ENCODE measurements at places on chromosomes 4 and X. TPM values are rescaled to one million over a fixed set of nuclear protein-coding genes. Genes with fewer than 3 reads are reported as not detected.

- no peaks in the 10 kb centered on the region for H3K36me3 ChIP-seq
- no peaks in the 10 kb centered on the region for H3K4me1 ChIP-seq
- H3K27me3 ChIP-seq: no peaks in the 10 kb centered on the region
Measured at GRCh38 chr4:39574946-39575345, 47.7 kb upstream of the UGDH start.

- no peak for DNase-seq
- no peaks in the 10 kb centered on the region for H3K36me3 ChIP-seq
- no peak overlapping the region for H3K27ac ChIP-seq
- H3K4me1 ChIP-seq: no peaks in the 10 kb centered on the region
Measured at GRCh38 chrX:29530501-29530900, 684.9 kb upstream of the MAGEB2 start.

- peak overlapping the region; percentile 95 for H3K27ac ChIP-seq
- H3K4me1 ChIP-seq: peaks cover 25% of the 10 kb centered on the region
- H3K36me3 ChIP-seq: 0 out of 2 replicates have a peak, but pooled peaks cover 3% of the 10 kb centered on the region
- H3K27me3 ChIP-seq: no peaks in the 10 kb centered on the region
- no peak overlapping the region for H3K4me3 ChIP-seq
Measured at GRCh38 chr4:7803992-7804755, 135.5 kb downstream of the AFAP1 start.

DNA sequence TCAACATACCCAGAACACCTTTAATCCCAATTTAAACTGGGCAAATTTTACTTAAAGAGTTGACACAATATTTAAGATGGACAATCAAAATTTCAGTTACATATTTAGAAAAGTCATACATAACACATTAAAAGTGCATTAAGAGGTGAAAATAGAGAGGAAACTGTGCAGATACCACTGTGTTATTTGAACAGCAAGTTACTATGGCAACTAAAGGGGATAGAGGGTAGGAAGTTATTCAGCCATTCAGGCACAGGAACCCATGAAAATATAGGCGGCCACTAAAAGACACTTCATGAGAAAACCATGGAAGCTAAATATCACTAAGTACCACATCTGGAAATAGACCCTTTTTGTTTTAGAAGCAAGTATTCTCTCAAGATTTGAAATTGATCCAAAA is 75.1 kb downstream of the PDGFC start:
- H3K27ac ChIP-seq: no peak overlapping the region
- no peaks in the 10 kb centered on the region for H3K27me3 ChIP-seq
- H3K36me3 ChIP-seq: no peaks in the 10 kb centered on the region
- no peaks in the 10 kb centered on the region for H3K4me1 ChIP-seq

DNA sequence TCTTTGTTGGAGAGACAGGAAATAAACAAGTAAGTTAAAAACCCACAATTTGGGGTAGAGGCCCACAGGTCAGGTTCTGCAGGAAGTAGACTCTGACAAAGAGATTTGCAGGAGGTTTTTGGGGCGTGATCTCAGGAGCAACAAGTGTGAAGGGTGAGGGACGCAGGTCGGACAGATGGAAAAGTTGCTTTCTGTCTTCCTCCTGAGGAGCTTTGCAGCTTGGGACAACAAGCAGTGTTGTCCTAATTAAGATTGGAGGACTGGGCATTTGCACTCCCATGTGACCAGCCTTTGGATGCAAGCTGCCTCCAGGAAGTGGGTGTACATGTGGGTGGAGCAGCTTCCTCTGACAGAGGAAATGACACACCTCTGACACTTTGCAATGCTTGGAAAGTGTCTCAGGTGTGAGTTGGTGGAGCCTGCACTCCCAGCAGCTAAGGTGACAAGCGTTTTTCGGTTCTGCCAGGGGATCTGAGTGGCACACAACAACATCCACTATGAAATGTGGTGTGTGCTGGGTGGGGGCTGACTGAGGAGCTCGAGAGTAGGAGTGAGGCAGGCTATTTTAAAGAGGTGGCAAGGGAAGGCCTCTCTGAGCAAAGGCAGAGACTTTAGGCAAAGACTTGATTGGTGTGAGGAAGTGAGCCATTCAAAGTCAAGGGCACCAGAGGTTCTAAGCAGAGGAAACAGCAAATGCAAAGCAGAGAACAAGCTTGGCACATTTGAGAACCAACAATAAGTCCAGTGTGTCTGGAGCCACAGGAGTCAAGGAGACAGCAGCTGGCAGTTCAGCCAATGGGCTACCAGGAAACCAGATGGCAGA is 339.8 kb upstream of the GATB start:
- no peak overlapping the region for H3K27ac ChIP-seq
- no peaks in the 10 kb centered on the region for H3K27me3 ChIP-seq
- no peak for DNase-seq
- no peaks in the 10 kb centered on the region for H3K36me3 ChIP-seq
- no peak overlapping the region for H3K4me3 ChIP-seq

DNA sequence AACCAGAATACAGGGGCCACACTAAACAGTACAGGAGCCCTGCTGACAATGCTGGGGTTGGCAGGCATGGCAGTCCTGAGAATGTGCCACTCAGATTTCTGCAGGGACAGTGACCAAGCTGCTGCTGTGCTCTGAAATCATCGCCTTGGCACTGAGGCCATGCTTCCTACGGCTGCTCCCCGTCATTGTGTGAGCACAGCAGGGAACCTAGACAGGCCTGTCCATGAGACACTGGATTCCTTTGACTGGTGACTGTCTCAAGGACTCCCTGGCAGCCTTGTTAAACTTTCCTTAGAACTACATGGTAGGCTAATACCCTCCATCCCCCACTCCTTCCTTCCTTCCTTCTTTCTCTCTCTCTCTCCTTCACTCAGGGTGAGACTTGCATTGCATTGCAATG is 111.4 kb downstream of the LUZP4 start:
- no peaks in the 10 kb centered on the region for H3K36me3 ChIP-seq
- H3K4me3 ChIP-seq: no peak overlapping the region
- peak; percentile 4 for DNase-seq
- H3K27ac ChIP-seq: no peak overlapping the region

DNA sequence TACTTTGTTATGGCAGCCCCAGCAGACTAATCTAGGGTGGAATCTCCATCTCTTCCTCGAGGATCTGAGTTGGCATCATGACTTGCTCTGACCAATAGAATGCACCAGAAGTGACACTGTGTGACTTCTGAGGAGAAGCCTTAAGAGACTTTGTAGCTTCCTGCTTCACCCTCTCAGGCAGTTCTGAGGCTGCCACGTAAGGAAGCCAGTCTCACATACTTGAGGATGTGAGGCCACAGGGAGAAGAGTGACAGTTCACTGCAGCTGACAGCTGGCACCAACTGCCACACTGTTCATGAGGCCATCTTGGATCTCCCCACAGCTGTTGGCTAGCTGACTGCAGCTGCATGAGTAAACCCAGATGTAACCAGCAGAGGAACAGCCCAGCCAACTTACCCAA is 29.3 kb upstream of the BCOR start:
- H3K4me3 ChIP-seq: no peak overlapping the region
- H3K4me1 ChIP-seq: no peaks in the 10 kb centered on the region
- no peaks in the 10 kb centered on the region for H3K36me3 ChIP-seq
- H3K27me3 ChIP-seq: no peaks in the 10 kb centered on the region

GRCh38 chr4:97239667-97239997 is 903.6 kb downstream of the STPG2 start:
- no peak overlapping the region for H3K27ac ChIP-seq
- H3K4me1 ChIP-seq: no peaks in the 10 kb centered on the region
- H3K27me3 ChIP-seq: no peaks in the 10 kb centered on the region
- DNase-seq: no peak
- no peak overlapping the region for H3K4me3 ChIP-seq
- H3K36me3 ChIP-seq: no peaks in the 10 kb centered on the region

DNA sequence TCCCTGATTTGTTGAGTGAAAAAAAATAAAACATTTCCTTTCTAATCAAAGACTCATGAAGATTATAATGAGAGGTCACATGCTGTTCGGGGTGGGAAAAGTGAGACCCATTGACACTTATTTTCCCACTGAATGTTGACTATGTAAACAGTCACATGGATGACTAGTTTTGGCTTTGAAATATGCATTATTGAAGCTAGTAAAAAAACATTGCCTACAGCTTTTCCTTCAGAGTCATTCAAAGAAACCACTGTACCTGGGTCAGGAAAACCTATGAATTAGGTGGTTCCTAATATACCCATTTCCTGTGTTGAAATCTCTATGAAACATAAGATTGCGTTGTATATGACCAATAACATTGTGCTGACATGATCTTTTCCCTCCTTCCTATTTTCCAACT is 251.2 kb downstream of the CFAP299 start:
- H3K4me1 ChIP-seq: no peaks in the 10 kb centered on the region
- no peak overlapping the region for H3K27ac ChIP-seq
- DNase-seq: no peak
- no peaks in the 10 kb centered on the region for H3K27me3 ChIP-seq

The ASMT gene
- 2.4 TPM for total RNA-seq

The CNGA1 gene
- total RNA-seq: 3.3 TPM

The ATP1B4 gene
- total RNA-seq: not detected

The NLGN3 gene
- total RNA-seq: 15.3 TPM

The RAI2 gene
- total RNA-seq: 1.4 TPM

The ODAPH gene
- total RNA-seq: not detected

The ASB12 gene
- 1.2 TPM for total RNA-seq

Data from GM23338 (cell line).